Left hindlimb (tissue), 1 donor: ENCODE measurements at places on chromosomes 7 and 10.

DNA sequence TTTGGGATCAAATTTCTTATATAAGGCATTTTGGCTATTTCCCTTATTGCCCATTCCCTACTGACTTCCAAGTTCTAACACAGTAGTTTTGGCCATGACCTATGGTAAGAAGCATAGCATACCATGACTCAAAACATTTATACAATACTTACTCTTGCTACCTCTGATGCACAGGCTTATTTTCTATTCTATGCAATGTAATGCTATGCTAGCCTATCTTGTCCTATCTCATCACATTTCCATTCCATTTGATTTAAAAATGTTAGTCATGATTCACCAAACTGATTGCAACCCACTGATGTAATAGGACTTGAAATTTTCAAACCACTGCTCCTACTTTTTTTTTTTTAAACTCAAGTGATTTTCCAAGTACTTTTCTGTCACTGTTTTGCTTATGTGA is 658.5 kb downstream of the TYW1 start:
- no peak for DNase-seq

DNA sequence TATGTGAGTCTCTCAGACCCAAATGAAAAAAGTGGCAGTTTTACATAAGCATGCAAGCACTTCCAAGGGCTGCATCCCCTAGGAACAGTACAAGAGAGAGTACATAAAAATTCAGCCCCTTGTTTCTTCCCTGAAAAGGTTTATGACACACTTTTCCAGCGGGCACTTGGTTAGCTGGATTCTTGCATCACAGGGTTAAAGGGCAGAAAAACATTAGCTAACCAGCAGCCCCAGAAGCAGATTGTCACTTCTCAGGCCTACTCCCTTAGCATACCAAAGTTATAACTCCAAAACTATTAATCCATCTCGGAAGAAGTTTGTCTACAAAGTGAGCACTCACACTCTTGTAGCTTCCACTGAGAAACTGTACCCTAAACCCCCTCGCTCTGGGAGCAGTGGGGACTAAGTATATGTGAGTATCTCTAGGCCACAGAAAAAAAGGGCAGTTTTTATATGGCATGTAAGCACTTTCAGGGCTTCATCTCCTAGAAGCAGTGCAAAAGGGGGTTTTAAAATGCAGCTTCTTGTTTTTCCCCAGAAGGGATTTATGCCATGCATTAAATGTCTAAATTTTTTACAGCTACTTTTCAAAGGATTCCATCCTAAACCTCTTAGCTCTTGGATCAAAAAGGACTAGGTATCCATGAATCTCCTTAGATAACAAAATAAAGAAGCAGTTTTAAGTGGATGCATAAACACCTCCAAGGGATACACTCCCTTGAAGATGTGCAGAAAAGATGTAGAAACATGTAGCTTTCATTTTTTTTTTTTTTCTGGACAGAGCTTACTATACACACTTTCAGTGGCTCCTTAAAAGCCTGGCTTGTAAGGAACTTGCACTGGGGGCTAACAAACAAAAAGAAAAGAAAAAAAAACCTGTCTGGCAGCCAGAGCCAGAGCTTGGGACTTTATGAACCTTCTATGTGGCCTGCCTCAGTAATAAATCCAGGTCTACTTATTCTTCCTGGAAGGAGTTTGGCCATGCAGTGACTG is 956.7 kb downstream of the CCSER2 start:
- no peak for DNase-seq

DNA sequence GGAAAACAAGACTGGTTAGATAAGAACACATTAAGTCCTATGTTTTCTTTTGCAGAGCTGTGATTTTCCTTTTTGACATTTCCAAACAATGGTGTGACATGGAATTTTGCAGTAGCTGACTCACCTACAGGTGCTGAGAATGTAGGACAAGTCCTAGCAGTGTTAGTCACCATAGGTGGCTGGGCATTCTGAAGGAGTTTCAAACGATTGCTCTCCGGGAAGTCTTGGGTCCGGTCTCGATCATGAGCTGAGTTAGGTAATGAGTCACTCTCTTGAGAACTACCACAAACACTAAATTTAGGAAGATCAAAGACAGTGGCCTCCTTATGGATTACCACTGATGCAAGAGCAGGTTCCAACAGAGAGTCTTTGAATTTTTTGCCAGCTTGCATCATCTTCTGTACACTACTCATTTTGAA is 3.6 kb downstream of the FIGNL1 start:
- no peak for DNase-seq

- DNase-seq = no peak
These were observed 6.7 kb downstream of the CPEB3 start for GRCh38 chr10:92284112-92284704.

DNA sequence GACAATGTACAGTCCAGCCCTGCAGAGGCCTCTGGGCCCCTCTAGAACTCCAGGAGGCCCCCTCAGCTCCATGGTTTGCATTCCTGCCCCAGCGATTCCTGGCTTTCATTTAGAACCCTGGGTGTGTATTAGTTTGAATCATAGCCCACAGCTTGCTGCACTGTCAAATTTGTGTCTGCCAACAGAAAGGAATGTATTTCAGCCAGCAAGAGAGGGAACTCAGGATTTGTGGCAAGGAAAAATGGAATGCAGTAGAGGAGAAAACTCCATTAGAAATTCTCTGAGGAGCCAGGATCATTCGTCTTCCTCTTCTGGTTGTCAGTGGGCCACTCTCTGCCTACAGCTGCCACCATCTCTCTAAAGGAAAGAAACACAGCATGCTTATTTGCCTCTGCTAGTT is 27.9 kb upstream of the WDR11 start:
- DNase-seq = no peak

DNA sequence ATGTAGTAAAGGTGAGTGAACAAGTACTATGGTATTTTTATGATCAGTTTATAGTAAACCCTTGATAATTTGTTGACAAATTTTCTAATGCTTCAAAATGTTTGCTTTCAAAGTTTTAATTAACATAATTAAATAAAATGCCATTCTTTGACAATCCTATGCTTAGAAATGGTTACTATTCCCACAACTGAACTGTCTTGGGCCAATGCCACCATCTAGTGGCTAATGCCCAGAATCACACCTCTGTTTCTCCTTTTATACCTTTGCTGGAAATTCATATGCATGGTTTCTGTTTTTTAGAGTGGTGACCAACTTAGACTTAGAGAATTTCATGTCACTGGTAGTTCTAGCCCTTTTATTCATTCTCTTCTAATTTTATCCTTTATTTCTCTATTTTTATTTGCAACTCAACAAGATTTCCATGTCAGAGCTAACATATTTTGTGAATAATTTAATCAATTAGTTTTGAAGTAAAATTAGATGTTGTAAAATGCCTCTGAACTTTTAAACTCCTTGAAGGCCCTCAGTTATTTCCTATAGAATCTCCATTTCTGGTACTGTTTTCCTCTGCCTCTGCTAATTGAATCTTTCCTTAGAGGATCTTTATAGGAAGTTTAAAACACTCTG is 31.1 kb downstream of the PCGF5 start:
- peak; percentile 46 for DNase-seq

- no peak for DNase-seq
These were observed 158.8 kb downstream of the SH3PXD2A start for GRCh38 chr10:103696411-103697145.

GRCh38 chr7:45919993-45920459 is 1.0 kb downstream of the IGFBP3 start:
- DNase-seq = no peak

DNA sequence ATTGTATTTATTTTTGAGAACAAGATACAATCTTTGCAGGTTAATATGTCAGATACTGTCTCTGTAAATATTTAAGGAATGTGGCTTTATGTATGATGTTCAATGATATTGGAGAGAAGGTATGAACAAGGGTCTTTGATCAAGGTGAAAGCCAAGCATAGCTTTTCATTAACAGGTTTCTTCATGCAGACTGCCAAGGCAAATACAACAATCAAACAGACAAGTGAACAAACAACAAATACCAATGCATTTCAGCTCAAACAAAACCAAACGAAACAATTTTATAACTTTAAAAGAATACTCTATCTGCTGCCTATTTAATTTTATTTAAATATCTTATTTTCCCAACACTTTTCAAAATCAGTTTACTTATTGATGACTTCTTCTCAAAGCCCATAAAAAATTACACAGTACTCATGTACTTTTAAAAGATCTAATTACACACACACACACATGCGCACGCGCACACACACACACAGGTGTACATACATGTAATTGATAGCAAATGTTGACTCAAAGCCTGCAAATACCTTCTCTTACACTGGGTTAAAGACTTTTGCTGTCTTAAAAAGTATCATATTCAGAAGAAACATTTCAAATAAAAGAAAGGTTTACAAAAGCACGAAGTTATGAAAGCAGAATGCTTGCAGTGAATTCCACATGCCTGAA is 201.1 kb upstream of the CCDC6 start:
- no peak for DNase-seq

DNA sequence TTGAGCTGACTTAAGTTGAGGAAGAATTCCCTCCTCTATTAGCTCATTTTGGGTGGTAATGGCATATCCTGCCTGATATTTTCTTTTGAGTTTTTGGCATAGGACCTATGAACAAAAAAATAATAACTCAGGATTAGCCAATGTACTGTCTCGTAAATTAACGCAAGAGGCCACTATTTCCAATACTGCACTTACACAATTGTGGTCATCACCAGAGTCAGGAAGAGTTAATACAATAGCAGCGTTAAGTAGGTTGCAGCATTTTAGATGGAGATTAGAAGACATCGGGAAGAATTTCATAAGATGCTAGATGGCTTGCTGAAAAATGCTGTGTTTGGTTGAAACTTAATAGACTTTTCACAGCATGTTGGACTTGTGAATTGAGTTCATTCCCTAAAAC is 36.4 kb downstream of the ANTXRL start:
- DNase-seq = no peak

GRCh38 chr7:139095194-139095659 is 14.3 kb downstream of the ZC3HAV1 start:
- DNase-seq = no peak

- DNase-seq = no peak
These were observed 62.8 kb downstream of the ZRANB1 start for GRCh38 chr10:125004571-125005311.

DNA sequence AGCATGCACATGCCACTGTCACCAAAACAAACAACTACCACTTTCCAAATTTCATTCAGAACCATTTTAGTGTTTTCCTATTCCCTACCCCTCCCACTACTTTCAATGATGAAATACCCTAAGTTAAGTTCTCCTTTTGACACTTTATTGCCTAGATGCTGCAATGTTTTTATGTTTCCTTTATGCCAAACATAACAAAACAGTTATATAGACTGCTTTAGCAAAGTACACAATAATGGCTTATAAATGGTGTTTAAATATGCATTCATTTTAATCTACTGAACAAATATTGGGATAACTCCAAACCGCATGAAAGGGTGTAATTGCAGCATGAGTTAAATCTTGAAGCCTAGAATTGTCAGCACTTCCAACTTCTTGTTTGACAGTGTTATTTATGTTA is 69.2 kb downstream of the PHYHIPL start:
- DNase-seq = no peak

DNA sequence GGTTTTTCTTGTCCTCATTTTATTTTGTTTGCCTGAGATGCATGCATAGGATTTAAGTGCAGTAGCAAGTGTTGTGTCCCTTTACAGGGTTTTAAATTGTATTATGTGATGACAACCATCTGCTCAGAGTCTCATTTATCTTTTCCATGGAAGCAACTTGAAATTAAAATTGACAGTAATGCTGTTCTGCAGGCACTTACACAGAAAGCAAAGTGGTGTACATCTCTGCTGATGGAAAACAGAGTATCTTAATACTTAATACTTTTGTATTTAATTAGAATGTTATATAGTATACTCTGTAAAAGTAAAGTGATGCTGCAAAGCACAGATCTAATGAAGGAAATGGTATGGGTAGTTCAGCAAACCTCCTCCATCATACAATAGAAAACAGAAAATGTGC is 482.9 kb downstream of the POM121L12 start:
- no peak for DNase-seq

DNA sequence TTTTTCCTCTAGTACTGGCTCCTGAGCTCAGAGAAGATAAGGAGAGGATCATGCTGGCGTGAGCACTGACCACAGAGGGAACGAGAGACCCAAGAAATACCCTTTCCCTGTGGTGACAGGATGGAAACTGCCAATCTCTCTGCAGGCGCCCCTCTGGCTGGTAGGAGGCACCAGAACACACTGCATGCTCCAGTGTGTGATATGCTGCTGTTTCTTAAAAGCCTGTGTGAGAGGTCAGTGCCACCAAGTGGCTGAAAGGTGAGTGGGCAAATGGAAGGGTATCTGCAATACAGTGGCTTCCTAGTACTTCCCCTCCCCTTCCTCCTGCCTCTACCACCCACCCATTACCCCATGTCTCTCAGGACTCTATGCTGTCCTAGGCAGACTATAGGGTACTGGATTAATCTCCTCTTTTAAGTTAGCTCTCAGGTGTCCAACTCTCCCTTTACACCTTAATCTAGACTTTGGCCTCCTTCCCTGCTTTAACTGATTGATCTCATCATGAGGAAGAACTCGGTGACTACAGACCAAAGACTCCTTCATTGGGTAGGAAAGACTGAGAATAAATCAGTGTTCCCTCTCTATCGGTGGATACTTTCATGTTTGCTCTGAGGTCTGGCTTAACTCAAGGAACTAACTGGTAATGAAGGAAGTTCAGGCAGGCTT is 283.6 kb downstream of the ADRA2A start:
- no peak for DNase-seq

- DNase-seq = no peak
These were observed 410.8 kb downstream of the SFMBT2 start for GRCh38 chr10:7000061-7000460.

DNA sequence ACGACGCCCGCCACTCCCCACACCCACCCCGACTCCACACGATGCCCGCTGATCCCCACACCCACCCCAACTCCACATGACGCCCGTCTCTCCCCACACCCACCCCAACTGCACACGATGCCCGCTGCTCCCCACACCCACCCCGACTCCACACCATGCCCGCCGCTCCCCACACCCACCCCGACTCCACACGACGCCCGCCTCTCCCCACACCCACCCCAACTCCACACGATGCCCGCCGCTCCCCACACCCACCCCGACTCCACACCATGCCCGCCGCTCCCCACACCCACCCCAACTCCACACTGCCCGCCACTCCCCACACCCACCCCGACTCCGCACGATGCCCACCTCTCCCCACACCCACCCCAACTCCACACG is 317.0 kb downstream of the DNAJB6 start:
- DNase-seq = no peak

- no peak for DNase-seq
These were observed 10.7 kb upstream of the FMC1 start for GRCh38 chr7:139330333-139331030.

- DNase-seq = no peak
These were observed 187.0 kb downstream of the PCDH15 start for GRCh38 chr10:54614072-54614471.
